Activated T-cell treated with anti-CD3 and anti-CD28 coated beads, Interleukin-2, amount 50 U/mL, for 4 hours (primary cell): ENCODE measurements at places on chromosomes 11 and 22.

DNA sequence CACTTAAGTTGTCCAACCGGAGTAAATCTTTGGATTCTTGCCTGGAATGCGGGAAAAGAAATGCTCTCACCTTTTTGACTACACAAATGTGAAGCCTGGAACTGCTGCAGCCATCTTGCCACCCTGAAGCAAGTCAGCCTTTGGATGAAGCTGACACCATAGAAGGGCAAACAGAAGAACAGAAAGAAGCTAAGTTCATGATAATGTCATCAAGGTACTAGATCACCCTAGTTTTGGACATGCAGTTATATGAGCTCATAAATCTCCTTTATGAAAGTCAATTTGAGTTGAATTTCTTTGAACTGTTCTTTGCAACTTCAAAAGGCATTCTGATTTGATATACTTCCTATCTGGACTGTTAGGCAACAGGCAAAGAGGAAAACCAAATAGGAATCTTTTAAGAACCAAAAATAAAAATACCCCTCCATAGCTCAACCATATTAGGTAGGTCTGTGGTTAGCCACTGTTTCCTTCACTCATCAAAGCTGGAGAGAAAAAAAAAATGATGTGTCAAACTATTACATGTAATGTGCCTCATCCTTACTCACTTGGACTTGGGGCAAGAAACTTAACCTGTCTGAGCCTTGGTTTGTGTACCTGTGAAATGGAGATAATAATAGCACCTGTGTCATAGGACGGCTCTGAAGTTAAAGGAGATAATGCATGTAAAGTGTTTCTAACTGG lies 91.9 kb downstream of the WT1 start:
- DNase-seq, result no peak

GRCh38 chr11:118851970-118852369 lies 31.7 kb upstream of the CXCR5 start:
- no peak for DNase-seq

- DNase-seq, result no peak
These were observed 35.1 kb upstream of the WNT11 start for GRCh38 chr11:76241243-76242000.

GRCh38 chr11:22690871-22691270 lies 24.5 kb downstream of the GAS2 start:
- peak; percentile 5 for DNase-seq

- DNase-seq, result no peak
These were observed 25.0 kb upstream of the SERPIND1 start for GRCh38 chr22:20748731-20749428.

DNA sequence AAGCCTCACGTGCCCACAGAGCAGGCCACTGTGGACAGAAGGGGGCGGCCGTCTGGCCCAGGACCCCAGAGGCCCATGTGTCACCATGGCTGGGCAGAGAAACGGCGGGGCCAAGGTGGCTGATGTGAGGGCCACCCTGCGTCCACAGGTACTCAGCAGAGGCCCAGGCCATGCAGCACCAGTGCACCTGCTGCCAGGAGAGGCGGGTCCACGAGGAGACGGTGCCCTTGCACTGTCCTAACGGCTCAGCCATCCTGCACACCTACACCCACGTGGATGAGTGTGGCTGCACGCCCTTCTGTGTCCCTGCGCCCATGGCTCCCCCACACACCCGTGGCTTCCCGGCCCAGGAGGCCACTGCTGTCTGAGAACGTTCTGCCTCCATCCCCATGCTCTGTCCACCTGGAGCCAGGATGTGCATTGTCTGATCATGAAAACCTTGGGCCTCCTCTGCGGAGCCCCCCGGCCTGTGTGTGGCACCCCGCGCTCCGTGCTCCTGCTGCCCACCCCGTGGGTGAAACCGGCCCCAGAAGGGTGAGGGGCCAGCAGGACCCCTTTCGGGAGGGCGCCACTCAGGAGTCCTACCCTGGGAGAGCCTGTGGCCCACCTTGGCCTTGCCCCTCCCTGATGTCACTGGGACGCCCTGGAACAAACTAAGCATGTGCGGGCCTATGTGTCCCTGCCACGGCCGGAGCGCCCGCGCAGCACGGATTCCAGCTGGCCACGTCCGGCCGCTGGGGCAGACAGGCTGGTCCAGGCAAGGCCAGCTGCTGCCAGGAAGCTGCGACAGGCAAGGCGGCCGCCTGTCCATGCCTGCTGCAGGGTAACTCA lies 38.6 kb downstream of the MUC5B start:
- no peak for DNase-seq

DNA sequence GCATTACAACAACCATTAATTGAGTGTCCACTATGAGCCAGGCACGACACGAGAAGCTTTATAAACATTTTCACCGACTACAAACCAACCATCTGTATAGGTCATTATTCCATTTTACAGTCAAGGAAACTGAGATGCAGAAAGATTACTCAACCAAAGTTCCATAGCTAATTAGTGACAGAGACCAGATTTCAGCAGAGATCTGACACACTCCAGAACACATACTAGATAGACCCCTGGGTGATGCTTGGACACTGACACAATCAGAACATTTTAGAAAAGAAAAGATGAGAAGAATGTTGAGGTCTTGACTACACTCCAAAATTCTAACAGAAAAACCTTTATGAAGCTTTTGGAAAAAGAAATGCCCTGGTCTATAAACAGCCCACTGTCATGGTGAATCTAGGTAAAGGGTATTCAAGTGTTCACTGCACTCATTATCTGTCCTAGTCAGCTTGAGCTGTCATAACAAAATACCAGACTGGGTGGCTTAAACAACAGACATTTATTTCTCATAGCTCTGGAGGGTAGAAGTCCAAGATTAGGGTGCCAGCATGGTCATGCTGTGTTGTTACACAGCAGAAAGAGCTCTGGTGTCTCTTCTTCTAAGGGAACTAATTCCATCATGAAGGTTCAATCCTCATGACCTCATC lies 89.0 kb downstream of the RELT start:
- DNase-seq, result no peak

DNA sequence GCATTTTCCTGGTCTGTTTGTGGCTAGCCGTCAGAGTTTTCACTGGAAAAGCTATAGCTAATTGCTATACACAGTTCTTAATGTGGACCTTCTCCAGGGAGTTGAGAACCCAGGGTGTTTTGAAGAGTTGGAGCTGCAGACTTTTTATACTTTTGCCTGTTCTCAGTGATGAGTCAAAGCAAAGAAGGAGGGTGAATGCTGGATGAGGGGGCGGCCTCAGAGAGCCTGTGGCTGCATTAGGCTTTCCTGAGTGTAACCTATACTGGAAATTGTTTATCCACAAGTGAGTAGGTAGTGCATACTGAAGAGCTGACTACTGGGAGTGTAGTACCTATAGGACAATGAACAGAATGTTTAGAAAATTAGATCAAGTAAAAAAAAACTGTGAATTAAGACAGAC lies 79.7 kb upstream of the HORMAD2 start:
- DNase-seq, result no peak

DNA sequence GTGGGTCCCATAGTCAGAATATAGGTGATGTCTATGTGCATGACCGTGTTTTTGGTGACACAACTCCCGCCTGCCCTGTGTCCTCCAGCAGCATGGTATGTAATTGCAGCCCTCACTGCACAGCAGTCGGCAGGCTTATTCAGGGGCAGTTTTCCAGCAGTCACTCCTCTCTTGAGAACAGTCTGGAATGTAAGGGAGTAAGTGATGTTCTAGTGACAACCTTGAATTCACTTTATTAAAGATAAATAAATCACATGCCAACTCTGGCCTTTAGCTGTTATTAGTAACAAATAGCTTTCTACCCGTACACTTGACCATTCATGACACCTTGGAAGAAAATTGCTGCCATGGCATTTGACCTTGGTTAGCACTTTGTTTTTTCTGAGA lies 27.9 kb downstream of the ZNRF3 start:
- no peak for DNase-seq

DNA sequence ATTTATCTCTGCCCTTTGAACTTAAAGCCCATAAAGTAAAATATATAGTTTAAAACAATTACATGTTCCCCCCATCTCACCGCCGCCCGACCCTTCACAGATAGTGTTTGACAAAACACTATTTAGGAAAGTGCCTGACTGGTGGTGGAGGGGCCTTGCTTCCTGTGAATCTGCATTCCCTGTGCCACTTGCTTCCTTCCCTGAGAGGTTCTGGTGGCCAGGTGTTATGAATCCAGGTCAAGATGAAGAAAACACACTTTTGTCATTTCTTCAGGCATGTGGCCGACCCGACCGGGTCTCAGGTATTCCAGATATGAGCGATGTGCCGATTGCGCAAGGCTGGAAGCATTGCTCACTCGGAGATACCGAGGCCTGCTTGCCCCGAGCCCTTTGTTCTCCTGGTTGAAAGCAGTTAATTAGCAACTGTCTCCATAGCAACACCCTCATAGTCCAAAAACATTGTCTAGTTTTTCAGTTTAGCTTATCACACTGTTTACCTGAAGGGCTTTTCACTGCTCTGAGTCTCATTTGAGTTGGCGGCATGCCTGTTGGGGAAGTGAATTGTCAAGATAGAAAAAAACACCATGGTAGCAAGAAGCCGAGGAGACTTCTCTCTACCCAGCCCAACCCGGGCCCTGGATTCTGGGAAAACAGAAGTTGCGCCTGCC lies 128.3 kb downstream of the TEAD1 start:
- no peak for DNase-seq

DNA sequence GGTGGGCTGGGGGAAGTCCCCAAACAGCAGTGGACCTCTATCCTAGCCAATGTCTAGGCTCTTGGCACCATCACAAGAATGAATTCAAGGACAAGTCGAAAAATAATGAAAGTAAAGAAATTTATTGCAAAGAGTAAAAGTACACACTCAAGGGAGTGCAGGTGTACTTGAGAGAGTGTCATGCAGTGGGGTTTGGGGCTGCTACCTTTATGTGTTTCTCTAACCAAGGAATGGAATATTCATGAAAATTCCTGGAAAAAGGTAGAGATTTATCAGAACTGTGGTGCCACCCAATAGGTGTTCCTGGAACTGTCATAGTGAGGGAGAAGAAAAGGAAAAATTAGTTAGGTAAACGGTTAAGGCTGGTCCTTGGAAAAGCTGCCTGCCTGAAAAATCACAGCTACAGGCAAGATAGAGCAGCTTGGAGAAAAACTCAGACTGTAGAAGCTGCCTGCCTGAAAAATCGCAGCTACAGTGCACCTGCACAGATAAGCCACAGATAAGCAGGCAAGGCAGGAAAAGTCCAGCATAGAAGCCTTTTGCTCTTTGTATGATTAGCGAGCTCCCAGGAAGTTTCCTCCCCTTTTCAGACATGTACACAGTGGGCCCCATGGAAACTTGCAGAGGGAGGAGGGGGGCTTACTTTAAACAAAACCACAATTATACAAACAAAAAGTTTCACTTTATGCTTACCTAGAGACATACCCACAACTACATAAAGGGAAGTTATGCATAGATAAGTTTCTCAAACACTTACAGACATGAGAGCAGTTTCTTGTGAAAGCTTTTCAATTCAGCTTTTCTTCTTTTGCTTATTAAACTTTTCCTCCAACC lies 71.4 kb upstream of the B3GNT6 start:
- DNase-seq, result no peak

GRCh38 chr22:49603016-49603415 lies 224.7 kb downstream of the BRD1 start:
- no peak for DNase-seq

GRCh38 chr22:31881865-31882264 lies 62.5 kb upstream of the YWHAH start:
- no peak for DNase-seq

- DNase-seq, result no peak
These were observed 38.2 kb downstream of the PITPNB start for GRCh38 chr22:27880778-27881394.

GRCh38 chr11:44764583-44764982 lies 37.8 kb downstream of the TSPAN18 start:
- DNase-seq, result no peak

DNA sequence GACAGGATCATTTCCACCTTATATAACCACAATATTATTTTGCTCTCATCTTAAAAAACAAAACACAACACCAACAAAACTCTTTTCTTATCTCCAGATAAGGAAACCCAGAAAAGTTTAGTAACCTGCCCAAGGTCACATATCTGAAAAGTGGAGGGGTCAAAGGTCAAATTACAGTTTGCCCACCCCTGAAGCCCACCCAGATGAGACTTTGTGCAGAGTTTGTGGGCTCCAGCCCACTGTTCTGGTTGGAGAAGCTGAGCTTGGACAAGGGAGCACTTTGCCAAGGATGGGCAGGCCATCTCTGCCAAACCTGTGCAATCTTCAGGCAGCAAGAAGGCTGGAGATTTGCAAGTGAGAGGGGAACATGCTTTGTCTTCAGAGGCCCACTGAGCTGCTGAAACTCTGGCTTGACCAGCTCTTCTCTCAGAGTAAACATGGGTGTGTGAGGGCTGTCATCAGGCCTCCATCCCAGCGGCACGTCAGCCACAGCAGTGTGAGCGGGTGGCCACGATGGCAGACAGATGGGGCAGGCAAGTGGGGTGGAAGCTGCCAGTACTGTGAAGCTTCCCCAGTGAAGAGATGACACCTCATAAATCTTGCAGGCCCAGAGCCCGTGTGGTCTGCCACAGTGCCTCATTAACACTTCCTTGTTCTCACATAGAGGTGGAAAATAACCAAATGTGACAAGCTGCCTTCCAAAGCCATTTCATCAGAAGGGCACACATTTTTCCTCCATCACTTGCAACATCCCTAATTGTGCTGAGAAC lies 111.8 kb downstream of the CCDC81 start:
- no peak for DNase-seq

GRCh38 chr11:19895776-19896175 lies 183.1 kb downstream of the NAV2 start:
- no peak for DNase-seq

GRCh38 chr11:10428453-10428852 lies 26.6 kb upstream of the AMPD3 start:
- no peak for DNase-seq

GRCh38 chr11:15947681-15948648 lies 408.4 kb downstream of the SOX6 start:
- no peak for DNase-seq

DNA sequence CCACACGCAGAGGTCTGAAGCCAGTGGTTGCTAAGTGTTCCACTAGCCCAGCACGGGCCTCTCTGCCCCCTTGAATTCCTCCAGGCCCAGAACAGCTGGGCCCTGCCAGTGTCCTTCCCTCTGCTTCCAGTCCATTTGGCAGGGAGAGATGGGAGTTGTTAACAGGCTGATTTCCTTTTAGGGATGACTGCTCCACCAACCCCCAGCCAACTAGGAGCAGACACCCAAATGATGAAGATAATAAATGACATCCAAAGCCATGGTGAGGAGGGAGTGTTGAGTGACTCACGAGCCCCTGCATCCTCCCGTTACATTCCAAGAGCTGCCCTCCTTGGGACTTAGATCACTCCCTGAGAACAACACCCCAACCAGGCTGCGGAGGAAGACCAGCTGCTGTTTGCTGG lies 20.6 kb downstream of the PARVA start:
- no peak for DNase-seq

GRCh38 chr11:76630600-76631281 lies 39.8 kb downstream of the LRRC32 start:
- no peak for DNase-seq

GRCh38 chr11:36684840-36685801 lies 87.1 kb upstream of the RAG2 start:
- peak; percentile 7 for DNase-seq

DNA sequence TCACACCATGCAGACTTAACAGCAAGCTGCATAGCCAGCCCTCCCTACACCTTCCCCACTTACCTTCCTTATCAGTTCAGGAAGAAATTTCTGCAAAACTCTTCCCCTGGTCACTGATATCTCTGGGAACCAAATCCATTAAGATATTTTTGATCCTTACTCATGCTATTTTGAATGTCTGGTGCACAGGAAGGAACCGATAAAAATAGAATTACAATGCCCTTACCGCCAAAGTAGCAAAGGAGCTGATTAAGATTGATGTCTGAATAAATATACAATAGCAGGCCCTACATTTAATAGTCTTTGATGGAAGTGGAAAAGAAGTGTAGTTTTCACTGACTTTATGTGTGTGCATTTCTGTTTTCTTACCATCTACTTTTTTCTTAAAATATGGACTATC lies 117.3 kb downstream of the MPPED2 start:
- no peak for DNase-seq
